ENCODE measurements at places on chromosomes 12 and 14. TPM values are rescaled to one million over a fixed set of nuclear protein-coding genes. Genes with fewer than 3 reads are reported as not detected.

DNA sequence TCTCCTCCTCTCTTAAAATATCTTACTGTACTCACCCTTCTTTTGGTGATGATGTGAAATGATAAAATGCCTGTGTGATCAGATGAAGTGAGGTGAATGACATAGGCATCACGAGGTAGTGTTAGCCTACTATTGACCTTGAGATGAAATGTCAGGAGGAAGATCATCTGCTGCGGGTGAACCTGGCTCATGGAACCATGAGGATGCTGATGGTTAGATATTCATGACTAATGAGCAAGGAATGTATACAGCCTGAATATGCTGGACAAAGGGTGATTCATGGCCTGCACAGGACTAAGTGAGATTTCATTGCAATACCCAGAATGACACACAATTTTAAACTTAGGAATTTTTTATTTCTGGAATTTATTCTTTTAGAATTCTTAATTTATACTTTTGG is 89.6 kb downstream of the DAAM1 start:
- DNase-seq = peak; percentile 96

DNA sequence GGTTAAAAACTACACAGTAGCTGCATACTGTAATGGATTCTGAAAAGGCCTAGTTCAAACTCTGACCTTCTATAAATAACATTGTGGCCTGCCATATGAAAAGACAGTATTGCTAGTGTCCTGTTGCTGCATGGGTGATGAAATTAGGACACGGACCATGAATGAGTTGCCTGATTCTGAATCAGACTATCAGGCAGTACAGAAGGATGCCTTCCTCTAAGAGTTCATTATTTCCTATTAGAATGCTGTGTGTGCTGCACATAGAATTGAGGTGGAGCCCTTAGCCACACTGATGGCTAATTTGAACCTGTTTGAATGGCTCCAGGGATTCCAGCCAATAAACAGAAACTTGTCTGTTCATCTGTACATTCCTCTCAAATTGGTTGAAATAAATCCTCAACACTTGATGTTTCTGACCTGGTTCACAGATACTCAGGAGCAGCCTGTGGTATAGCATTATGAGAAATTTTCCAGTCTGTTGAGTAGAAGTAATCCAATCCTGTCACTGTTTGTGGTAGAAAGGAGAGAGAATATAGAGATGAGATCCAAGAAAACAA is 483.2 kb downstream of the APAF1 start:
- DNase-seq = no peak

DNA sequence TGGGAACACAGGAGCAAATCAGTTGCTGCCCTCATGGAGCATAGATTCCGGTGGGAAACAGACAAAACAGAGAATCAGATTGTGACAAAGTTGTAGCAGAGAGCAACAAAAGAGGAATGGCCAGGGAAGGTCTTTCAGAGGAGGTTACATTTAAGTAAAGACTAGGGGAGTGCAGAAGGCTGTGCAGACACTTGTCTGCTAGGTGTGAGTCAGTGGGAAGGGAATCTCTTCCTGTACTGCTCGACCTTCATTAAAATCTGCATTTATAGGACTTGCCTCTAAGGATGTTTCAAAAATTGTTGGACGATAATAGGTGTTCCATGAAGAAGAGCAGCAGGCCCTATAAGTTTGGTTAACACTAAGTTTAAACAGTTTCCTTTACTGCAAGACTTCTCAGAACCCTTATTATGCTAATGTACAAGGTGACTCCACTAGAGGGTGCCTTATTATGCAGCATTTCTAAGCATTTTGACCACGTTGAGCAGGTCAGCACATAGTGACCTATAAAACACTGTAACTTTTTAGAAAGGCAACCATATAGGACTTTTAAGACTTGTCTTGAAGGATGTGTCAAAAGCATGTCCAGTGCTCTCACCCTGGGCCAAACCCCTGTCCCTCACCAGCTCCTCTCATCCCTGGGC is 91.8 kb upstream of the RIC8B start:
- DNase-seq = peak; percentile 61

The NDUFA12 gene
- 160 TPM for total RNA-seq

The KRT72 gene
- total RNA-seq = not detected

GRCh38 chr12:131673888-131674257 is 37.0 kb upstream of the SFSWAP start:
- peak; percentile 3 for DNase-seq

DNA sequence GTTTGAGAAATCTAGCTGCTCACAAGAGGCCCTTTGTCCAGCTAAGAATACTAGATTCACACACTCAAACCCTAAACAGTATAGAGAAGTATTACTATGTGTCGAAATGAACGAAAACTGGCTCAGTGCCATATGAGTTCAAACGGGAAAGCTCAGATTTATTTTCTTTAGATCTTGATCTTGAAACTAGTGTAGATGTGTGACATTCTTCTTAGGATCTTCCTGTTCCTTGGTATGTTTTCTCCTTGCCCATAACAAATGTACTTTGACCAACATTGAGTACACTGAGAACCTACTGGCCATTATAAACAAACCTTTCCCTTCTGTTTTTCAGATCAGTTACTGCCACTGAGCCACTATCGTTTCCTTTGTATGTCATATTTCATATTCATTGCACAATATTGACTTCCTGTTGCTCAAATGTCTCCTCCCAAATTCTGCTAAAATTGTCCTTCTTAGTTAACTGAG is 21.3 kb downstream of the MYBPC1 start:
- DNase-seq = no peak

The DHRS2 gene
- total RNA-seq = under 0.01 TPM

The ALG10B gene
- 5.4 TPM for total RNA-seq

DNA sequence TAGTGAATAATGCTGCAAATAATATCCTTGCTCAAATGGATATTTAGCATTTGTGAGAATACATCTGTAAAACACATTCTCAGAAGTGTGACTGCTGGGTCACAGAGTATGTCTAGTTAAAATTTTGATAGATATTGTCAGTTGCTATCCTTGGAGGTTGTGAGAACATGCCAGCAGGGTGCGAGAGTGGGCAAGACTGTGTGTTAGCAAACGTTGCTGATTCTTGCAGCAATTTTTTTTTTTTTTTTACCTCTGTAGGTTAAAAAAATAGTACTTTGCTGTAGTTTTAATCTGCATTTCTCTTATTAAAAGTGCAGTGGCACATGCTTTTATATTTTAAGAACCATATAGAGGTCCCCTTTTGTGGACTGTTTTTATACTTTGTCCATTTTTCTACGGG is 4.5 kb upstream of the NYNRIN start:
- DNase-seq = no peak

The NTS gene
- not detected for total RNA-seq

GRCh38 chr12:58252914-58253313 is 311.5 kb downstream of the ATP23 start:
- DNase-seq = no peak

- DNase-seq = no peak
These were observed 12.7 kb upstream of the WDR89 start for GRCh38 chr14:63654346-63654745.

The KRT6A gene
- total RNA-seq = 116 TPM

The CMKLR1 gene
- total RNA-seq = not detected

DNA sequence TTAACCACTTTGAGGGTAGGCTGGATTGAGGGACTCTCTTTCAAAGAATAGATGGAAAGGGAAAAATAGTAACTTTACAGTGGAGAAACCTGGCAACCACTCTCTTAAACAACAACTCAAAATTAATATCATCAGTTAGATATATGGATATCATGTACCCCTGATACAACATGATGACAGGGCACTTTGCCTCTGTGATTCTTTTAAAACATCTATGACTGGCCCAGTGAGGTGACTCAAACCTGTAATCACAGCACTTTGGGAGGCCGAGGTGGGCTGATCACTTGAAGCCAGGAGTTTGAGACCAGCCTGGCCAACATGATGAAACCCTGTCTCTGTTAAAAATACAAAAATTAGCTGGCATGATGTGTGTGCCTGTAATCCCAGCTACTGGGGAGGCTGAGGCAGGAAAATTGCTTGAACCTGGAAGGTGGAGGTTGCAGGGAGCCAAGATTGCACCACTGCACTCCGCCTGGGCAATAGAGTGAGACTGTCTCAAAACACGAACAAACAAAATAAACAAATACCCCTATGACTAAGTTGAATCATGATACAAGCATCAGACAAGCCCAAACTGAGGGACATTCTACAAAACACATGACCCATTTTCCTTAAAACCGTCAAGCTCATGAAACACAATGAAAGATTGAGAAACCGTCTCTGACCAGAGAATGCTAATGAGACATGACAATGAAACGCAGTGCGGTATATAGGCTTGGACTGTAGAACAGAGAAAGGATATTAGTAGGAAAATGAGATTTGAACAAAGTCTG is 26.4 kb upstream of the SLC7A8 start:
- peak; percentile 55 for DNase-seq

GRCh38 chr12:53107122-53107521 is 3.8 kb downstream of the SOAT2 start:
- DNase-seq = no peak

DNA sequence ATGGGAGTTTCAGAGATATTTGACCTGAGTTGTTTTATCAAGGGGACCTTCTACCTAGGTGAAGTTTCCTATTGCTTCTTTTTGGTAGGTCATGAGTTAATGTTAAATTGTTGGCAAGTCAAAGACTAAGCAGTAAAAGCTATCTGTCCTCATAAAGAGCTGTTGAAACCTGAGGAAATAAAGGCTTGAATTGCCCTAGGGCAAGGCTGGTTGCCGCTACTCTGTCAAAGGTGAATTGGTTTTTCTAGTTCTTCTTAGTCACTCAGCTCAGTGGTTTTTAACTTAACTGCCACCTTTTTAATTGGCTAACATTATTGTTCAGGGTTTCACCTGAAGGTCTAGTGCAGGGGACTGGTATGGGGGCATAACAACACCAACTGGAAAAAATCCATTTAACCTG is 441.6 kb upstream of the FBXO33 start:
- peak; percentile 94 for DNase-seq

GRCh38 chr14:53655080-53655785 is 301.4 kb downstream of the BMP4 start:
- DNase-seq = peak; percentile 54

GRCh38 chr14:31965735-31966598 is 111.1 kb upstream of the ARHGAP5 start:
- DNase-seq = peak; percentile 53

DNA sequence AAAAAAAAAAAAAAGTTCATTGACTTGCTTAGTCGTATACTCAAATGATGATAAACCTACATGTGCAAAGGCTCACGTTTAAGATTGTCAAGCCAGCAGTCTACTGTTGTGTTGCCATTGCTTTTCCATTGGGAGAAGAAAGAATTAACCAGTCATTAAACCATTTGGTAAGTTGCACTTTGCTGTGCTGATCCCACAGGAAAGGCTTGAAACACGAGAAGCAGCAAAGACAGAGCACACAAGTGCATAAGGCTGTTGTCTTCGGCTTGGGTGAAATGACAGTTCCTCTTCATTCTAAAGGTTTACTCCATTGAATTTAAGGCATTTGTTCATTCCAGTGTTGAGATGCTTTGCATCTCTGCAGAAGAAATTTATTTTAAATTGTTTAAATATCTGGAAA is 50.1 kb downstream of the ZC3H14 start:
- DNase-seq = peak; percentile 13

The KRT75 gene
- not detected for total RNA-seq

DNA sequence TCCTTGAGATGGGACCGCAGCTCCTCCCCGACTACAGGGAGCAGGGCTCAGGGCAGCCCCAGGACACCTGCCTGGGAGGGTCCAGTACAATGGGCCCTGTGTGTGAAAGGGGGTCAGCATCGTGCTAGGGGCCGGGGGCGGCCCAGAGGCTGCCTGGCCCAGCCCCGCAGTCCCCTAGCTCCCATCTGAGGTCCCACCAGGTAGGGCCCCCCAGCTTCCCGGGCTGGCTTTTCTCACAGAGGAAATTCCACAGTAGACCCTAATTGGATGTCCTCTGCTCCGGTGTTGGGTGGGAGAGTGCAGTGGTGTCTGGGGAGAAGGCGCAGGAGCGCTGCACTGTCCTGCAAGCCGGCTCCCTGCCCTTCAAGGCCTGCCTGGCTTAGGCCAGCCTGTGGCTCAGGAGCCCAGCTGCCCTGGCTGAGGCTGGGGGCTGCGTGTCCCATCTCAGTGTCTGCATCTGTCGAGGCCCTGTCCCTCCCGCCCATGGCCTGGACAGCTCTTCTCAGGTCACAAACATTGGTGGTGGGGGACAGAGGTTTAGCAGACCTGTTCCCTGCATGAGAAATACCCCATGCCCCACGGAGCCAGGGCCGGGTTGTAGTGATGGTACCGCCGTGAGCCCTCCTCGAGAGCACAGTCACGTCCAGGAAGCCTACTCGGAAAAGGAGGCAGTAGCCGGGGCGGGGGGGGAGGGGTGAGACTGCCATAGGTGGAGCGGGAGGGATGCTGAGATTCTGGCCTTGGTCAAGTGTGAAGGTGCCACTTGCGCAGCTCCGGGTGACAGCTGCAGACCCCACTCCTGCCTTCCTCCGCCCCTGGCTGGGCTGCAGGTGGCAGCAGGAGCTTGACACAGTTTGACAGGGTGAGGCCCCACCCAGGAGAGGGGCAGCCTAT is 11.6 kb downstream of the HIP1R start:
- no peak for DNase-seq

DNA sequence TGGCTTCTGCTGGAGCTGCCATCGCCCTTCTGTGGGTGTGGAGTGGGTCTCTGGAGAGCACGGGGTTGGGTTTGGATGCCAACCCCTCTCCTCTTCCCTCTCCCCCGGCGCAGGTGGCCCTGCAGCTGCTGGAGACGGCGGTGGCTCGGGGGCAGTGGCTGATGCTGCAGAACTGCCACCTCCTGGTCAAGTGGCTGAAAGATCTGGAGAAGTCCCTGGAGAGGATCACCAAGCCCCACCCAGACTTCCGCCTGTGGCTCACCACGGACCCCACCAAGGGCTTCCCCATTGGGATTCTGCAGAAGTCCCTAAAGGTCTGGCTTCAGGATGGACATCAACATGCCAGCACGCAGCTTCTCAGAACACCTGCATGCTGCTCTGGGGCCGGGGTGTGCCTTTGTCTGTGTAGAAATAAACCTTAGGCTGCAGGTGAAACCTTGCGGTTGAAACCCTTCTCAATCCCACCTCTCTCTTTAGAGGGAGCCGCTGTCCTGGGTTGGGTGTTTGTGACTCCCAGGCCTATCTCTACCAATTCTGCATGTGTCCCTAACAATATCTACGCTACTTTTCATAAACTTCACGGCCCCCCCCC is 44.3 kb downstream of the CCDC92 start:
- no peak for DNase-seq

- DNase-seq = no peak
These were observed 53.4 kb downstream of the SPTB start for GRCh38 chr14:64826333-64826732.

GRCh38 chr14:21840765-21841164 is 167.1 kb upstream of the OR4E1 start:
- DNase-seq = no peak

GRCh38 chr12:27524839-27525753 is 1.1 kb downstream of the PPFIBP1 start:
- peak; percentile 77 for DNase-seq

DNA sequence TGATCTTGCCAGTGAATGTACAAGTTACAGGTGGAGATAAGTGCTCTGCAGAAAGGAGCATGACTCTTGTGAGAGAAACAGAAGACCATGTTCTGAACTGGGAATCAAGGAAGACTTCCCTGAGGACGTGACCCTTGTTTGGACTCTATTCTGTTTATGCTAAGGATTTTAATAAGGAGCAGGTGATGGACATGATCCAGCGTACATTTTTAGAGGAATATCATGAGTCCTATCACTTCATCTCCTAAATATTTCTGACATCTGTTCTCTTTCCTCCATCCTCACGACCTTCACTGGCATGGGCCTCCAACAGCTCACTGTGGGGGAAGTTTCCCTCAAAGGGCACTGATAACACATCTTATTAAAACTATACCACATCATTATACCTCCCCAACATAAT is 7.9 kb upstream of the SLC38A1 start:
- no peak for DNase-seq
